ENCODE measurements at places on chromosomes 4 and X.

GRCh38 chrX:149877636-149878035 is 3.3 kb upstream of the MAGEA8 start:
- H3K36me3 ChIP-seq, result no peaks in the 10 kb centered on the region
- no peak for DNase-seq
- H3K27ac ChIP-seq, result no peak overlapping the region

GRCh38 chrX:9164086-9164485 is 130.2 kb upstream of the FAM9B start:
- H3K27ac ChIP-seq, result no peak overlapping the region
- no peak overlapping the region for H3K4me3 ChIP-seq
- H3K27me3 ChIP-seq, result no peaks in the 10 kb centered on the region
- DNase-seq, result no peak

DNA sequence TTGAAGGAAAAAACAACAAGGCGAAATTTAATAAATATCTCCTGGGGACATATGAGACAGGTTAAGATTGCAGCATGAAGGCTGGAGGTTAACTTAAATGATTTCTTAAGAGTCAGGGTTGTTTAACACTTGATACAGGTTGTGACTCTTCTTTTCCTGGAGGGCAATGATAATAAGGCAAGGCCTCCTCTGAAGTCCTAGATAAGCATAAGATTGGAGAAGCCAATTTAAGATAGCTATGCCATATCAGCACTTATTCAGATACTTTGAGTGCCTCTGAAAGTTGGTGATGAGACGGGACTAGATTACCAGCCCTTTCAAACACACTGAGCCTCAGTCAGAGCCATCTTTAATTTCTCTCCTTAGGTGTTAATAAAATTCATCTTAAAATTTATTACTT is 350.8 kb downstream of the FBXO8 start:
- DNase-seq, result no peak
- H3K27me3 ChIP-seq, result no peaks in the 10 kb centered on the region
- no peak overlapping the region for H3K27ac ChIP-seq
- no peaks in the 10 kb centered on the region for H3K36me3 ChIP-seq

DNA sequence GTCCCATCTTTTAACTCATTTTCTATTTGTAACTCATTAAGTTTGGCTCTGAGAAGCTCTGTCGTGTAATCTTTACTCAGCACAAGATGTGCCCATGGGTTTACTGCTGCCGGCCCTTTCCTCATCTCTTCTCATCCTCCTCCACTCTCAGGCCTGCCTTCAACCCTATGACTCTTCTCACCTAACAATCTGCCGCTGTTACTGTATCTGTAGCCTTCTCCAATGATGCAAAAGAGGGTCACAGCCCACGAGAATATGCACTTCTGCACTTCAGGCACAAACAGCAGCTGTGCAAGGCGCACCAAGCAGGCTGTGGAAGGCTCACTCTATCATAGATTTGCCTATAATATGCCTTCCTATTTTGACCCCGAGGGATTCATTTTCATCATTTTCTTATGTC is 546.5 kb upstream of the GALNTL6 start:
- H3K27me3 ChIP-seq, result no peaks in the 10 kb centered on the region
- H3K4me1 ChIP-seq, result peaks cover 3% of the 10 kb centered on the region
- H3K4me3 ChIP-seq, result no peak overlapping the region
- no peak overlapping the region for H3K27ac ChIP-seq
- no peaks in the 10 kb centered on the region for H3K36me3 ChIP-seq

GRCh38 chr4:36824682-36825081 is 419.9 kb upstream of the NWD2 start:
- no peak overlapping the region for H3K27ac ChIP-seq
- DNase-seq, result no peak
- no peaks in the 10 kb centered on the region for H3K36me3 ChIP-seq
- H3K27me3 ChIP-seq, result peaks cover 4% of the 10 kb centered on the region
- no peaks in the 10 kb centered on the region for H3K4me1 ChIP-seq
- no peak overlapping the region for H3K4me3 ChIP-seq

GRCh38 chrX:13658602-13659001 is 5.7 kb downstream of the TCEANC start:
- H3K27ac ChIP-seq, result no peak overlapping the region
- H3K4me1 ChIP-seq, result no peaks in the 10 kb centered on the region
- H3K4me3 ChIP-seq, result no peak overlapping the region
- DNase-seq, result no peak

- H3K4me1 ChIP-seq, result peaks cover 23% of the 10 kb centered on the region
- no peaks in the 10 kb centered on the region for H3K36me3 ChIP-seq
- H3K4me3 ChIP-seq, result no peak overlapping the region
- no peak for DNase-seq
Measured at GRCh38 chrX:13167481-13168231, 123.2 kb upstream of the FAM9C start.

- H3K27ac ChIP-seq, result no peak overlapping the region
- H3K4me3 ChIP-seq, result no peak overlapping the region
- no peak for DNase-seq
- no peaks in the 10 kb centered on the region for H3K4me1 ChIP-seq
- peaks cover 1% of the 10 kb centered on the region for H3K27me3 ChIP-seq
Measured at GRCh38 chr4:141543706-141544105, 92.7 kb upstream of the IL15 start.

GRCh38 chr4:178752954-178753525 is 1310.8 kb upstream of the AGA start:
- H3K4me1 ChIP-seq, result no peaks in the 10 kb centered on the region
- no peak for DNase-seq
- no peaks in the 10 kb centered on the region for H3K36me3 ChIP-seq
- H3K4me3 ChIP-seq, result no peak overlapping the region

DNA sequence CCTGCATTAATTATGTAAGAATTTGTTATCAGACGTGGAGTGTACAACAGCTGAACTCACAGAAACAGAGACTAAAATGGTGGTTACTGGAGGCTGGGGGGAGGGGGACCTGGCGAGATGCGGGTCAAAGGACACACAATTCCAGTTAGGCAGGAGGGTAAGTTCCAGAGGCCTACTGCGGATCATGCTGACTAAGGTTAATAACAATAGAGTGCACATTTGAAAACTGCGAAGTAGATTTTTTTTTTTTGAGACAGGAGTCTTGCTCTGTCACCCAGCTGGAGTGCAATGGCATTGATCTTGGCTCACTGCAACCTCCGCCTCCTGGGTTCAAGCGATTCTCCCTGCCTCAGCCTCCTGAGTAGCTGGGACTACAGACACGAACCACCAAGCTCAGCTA is 7.6 kb downstream of the AGA start:
- H3K27ac ChIP-seq, result no peak overlapping the region
- no peak overlapping the region for H3K4me3 ChIP-seq
- no peaks in the 10 kb centered on the region for H3K4me1 ChIP-seq
- no peak for DNase-seq
- H3K27me3 ChIP-seq, result peaks cover 4% of the 10 kb centered on the region
- no peaks in the 10 kb centered on the region for H3K36me3 ChIP-seq

- H3K36me3 ChIP-seq, result no peaks in the 10 kb centered on the region
- no peak for DNase-seq
- H3K27ac ChIP-seq, result no peak overlapping the region
- H3K4me3 ChIP-seq, result no peak overlapping the region
- H3K27me3 ChIP-seq, result no peaks in the 10 kb centered on the region
- no peaks in the 10 kb centered on the region for H3K4me1 ChIP-seq
Measured at GRCh38 chrX:97498093-97498492, 614.4 kb downstream of the RPA4 start.

GRCh38 chr4:139242511-139243051 is 37.4 kb downstream of the MGARP start:
- no peaks in the 10 kb centered on the region for H3K4me1 ChIP-seq
- H3K4me3 ChIP-seq, result no peak overlapping the region
- peaks cover 1% of the 10 kb centered on the region for H3K27me3 ChIP-seq
- no peaks in the 10 kb centered on the region for H3K36me3 ChIP-seq

- DNase-seq, result peak; percentile 55
- H3K4me3 ChIP-seq, result no peak overlapping the region
- H3K27me3 ChIP-seq, result no peaks in the 10 kb centered on the region
Measured at GRCh38 chr4:26410385-26411293, 79.6 kb downstream of the CCKAR start.

GRCh38 chr4:22474636-22475310 is 41.1 kb downstream of the ADGRA3 start:
- H3K4me1 ChIP-seq, result no peaks in the 10 kb centered on the region
- no peak overlapping the region for H3K27ac ChIP-seq
- no peaks in the 10 kb centered on the region for H3K36me3 ChIP-seq
- no peak overlapping the region for H3K4me3 ChIP-seq

DNA sequence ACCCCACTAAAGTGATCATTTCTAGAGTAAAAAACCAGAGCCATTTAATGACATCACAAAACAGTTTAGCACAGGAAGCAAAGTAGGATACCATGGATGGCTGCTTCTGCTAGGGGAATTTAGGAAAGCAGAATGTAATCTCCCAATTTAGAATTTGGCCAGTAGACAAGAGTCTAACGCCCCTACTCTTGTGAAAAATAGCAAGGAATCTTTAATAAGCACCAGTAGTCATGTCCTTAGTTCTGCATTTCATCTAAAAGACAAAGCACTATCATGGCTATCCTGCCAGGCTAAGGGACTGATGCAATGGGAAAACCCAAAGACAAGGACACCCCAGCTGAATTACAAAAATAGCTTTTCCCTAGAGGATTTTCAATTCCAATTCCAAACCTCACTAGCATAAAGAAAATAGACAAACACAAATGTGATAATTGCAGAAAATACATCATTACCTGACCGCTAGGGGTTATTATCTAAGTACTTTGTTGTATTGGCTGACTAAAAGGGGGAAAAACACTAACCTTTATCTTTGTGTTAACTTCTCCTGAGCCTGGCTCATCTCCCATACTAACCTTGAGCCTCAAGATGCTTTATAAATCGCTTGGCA is 2.6 kb upstream of the AMMECR1 start:
- H3K27ac ChIP-seq, result peak overlapping the region; percentile 24
- H3K36me3 ChIP-seq, result no peaks in the 10 kb centered on the region
- no peak for DNase-seq
- H3K27me3 ChIP-seq, result peaks cover 4% of the 10 kb centered on the region
- H3K4me1 ChIP-seq, result peaks cover 16% of the 10 kb centered on the region

DNA sequence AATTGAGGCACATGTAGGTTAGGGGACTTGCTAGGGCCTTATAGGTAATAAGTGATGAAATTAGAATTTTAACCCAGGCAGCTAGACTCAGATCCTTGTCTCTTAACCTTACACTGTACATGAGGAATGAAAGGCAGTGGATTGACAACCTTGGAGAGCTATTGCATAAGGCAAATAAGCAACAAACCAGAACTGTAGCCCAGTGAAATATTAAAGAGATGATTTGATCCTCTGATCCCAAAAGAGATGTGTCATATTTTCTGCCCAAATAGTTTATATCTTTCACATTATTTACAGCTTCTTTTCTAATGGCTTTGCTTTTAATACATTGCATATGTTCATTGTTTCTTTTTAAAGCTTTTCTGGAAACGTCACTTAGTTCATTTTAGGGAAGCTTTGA is 252.6 kb downstream of the ANK2 start:
- no peak overlapping the region for H3K4me3 ChIP-seq
- H3K4me1 ChIP-seq, result no peaks in the 10 kb centered on the region
- DNase-seq, result no peak
- no peaks in the 10 kb centered on the region for H3K27me3 ChIP-seq

GRCh38 chr4:150794706-150795105 is 212.8 kb downstream of the MAB21L2 start:
- H3K27ac ChIP-seq, result no peak overlapping the region
- H3K36me3 ChIP-seq, result no peaks in the 10 kb centered on the region
- H3K27me3 ChIP-seq, result no peaks in the 10 kb centered on the region
- no peak for DNase-seq
- peaks cover 8% of the 10 kb centered on the region for H3K4me1 ChIP-seq

DNA sequence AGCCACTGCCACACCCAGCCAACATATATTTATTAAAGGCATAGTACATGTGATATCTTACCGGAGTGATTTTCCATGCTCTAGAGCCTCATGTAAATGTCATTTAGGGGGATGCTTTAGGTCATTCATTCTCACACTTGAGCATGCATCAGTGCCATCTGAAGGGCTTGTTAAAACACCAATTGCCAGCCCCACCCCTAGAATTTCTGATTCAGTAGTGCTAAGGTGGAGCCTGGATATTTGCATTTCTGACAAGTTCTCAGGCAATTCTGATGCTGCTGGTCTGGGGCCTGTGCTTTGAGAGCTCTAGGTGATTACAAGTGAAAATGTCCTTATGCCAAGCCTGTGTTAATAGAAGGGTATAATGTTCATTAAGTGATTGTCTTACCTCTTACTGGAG is 107.7 kb downstream of the PHEX start:
- no peak for DNase-seq
- no peak overlapping the region for H3K4me3 ChIP-seq
- no peak overlapping the region for H3K27ac ChIP-seq
- H3K4me1 ChIP-seq, result peaks cover 3% of the 10 kb centered on the region
- H3K27me3 ChIP-seq, result no peaks in the 10 kb centered on the region

GRCh38 chr4:78065508-78066192 is 8.5 kb downstream of the FRAS1 start:
- peaks cover 6% of the 10 kb centered on the region for H3K36me3 ChIP-seq
- H3K4me3 ChIP-seq, result no peak overlapping the region
- DNase-seq, result no peak
- no peaks in the 10 kb centered on the region for H3K27me3 ChIP-seq
- peaks cover 14% of the 10 kb centered on the region for H3K4me1 ChIP-seq

DNA sequence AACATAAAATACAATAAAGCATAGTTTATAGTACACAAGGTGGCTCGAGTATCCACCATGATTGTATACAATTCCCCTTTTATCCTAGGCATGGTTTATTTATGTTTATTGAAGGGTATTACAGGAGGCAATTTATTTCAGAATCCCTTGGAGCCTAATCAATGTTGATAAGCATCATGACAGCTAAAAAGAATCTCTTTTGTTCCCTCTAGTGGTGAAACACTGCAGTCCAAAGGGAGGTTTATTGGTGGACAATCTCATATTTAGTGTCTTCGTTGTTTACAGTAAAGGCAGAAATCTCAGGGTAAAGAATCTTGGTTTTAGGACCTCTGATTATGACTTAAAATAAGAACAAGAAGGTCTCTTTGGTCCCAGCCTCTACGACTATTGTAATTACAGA is 1712.5 kb downstream of the C4orf33 start:
- DNase-seq, result peak; percentile 9
- no peaks in the 10 kb centered on the region for H3K4me1 ChIP-seq
- no peaks in the 10 kb centered on the region for H3K36me3 ChIP-seq

GRCh38 chrX:74242050-74242449 is 61.9 kb upstream of the ZCCHC13 start:
- peak overlapping the region; percentile 67 for H3K27ac ChIP-seq
- peaks cover 8% of the 10 kb centered on the region for H3K36me3 ChIP-seq
- H3K4me1 ChIP-seq, result peaks cover 4% of the 10 kb centered on the region
- DNase-seq, result no peak

- no peak overlapping the region for H3K27ac ChIP-seq
- DNase-seq, result no peak
- no peak overlapping the region for H3K4me3 ChIP-seq
- no peaks in the 10 kb centered on the region for H3K27me3 ChIP-seq
- no peaks in the 10 kb centered on the region for H3K4me1 ChIP-seq
Measured at GRCh38 chrX:97311066-97311778, 427.5 kb downstream of the RPA4 start.

DNA sequence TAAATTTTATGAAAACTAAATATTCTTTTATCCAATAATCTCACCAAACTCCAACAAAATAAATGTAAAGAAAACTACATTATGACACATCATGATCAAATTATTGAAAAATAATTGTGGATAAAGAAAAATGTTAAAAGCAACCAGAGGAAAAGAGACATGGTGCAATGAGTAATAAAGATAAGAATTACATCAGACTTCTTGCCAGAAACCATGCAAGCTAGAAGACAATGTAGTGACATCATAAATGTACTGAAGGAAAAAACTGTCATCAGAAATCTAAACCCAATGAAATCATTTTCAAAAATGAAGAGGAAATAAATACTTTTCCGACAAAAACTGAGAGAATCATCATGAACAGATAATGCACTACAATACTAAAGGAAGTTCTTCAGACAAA is 135.9 kb upstream of the EOLA2 start:
- H3K4me3 ChIP-seq, result no peak overlapping the region
- no peak for DNase-seq
- no peak overlapping the region for H3K27ac ChIP-seq
- no peaks in the 10 kb centered on the region for H3K36me3 ChIP-seq
- H3K27me3 ChIP-seq, result no peaks in the 10 kb centered on the region
- H3K4me1 ChIP-seq, result no peaks in the 10 kb centered on the region
